Colonic mucosa (tissue), 4 donors: ENCODE measurements at places on chromosomes 7 and 10. TPM values are rescaled to one million over a fixed set of nuclear protein-coding genes. Genes with fewer than 3 reads are reported as not detected.
A peak's percentile ranks its signal among the peaks of the same experiment; 100 is the strongest.

- H3K4me3 ChIP-seq, result no peak overlapping the region
- no peaks in the 10 kb centered on the region for H3K36me3 ChIP-seq
- no peaks in the 10 kb centered on the region for H3K27me3 ChIP-seq
Measured at GRCh38 chr10:97701438-97702069, 12.0 kb upstream of the MARVELD1 start.

DNA sequence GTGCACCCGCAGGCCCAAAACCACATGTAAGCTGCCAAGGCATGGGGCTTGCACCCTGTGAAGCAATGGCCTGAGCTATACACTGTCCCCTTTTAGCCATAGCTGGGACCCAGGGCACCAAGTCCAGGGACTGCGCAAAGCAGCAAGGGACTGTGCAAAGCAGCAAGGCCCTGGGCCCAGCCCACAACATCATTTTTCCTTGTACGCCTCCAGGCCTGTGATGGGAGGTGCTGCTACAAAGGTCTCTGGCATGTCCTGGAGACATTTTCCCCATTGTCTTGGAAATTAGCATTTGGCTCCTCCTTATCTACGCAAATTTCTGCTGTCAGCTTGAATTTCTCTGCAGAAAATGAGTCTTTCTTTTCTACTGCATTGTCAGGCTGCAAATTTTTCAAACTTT, 24.8 kb downstream of the ARHGAP19 start:
- no peak overlapping the region for H3K27ac ChIP-seq
- H3K4me3 ChIP-seq, result no peak overlapping the region
- no peaks in the 10 kb centered on the region for H3K36me3 ChIP-seq
- H3K27me3 ChIP-seq, result no peaks in the 10 kb centered on the region

DNA sequence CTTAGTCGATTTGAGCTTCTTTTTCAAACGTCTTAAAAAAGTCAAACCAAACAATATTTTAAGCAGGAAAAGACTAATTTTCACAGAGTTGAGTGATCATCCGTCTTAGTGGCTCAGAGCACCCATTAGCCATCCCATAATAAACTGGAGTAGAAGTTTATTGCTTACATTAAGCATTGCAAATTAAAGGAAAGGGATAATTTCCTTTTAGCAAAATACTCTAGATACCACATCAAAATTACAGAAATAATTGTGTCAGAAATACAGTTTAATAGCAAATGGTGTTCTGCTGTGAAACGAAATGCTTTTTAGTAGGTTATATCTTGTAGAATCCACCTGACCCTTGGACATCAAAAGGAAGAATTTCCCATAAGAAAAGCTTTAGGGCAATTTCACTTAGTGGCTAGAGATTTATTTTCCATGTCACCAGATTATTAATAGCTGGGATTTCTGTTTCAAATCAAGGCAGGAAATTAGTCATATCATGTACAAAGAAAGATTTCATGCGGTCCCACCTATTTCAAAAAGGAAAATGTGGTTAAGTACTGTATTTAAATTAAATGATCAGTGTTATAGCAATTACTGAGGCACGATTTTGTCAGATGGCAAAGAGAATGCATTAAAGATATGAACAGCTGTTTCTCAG, 96.2 kb downstream of the NPTX2 start:
- no peak overlapping the region for H3K4me3 ChIP-seq
- no peaks in the 10 kb centered on the region for H3K36me3 ChIP-seq
- H3K4me1 ChIP-seq, result no peaks in the 10 kb centered on the region
- no peak overlapping the region for H3K27ac ChIP-seq

DNA sequence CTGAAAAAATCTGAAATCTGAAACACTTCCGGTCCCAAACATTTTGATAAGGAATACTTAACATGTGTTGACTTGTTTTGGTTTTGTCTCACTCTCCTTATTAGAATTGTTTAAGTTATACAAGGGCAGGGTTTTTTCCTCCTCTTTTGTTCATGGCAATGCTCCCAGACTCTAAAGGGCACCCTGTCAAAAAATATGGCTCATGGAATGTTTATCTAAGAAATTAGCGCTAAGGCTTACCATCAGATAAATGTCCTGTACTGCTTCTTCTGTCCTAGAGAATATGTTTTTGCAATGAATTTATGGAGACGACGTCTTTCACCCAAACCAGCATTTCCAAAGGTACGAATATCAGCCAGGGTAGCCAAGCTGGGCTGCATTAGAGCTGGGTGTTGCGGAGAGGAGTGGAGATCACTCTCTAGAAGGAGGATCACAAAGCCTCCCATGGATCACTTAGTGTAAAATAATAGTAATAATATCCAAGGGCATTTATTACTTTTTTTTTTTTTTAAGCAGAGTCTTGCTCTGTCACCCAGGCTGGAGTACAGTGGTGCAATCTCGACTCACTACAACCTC, 46.8 kb downstream of the ERLIN1 start:
- no peaks in the 10 kb centered on the region for H3K4me1 ChIP-seq
- no peak for DNase-seq
- no peak overlapping the region for H3K4me3 ChIP-seq
- no peak overlapping the region for H3K27ac ChIP-seq
- H3K36me3 ChIP-seq, result no peaks in the 10 kb centered on the region
- H3K27me3 ChIP-seq, result no peaks in the 10 kb centered on the region

- no peak for DNase-seq
- H3K4me1 ChIP-seq, result peaks cover 3% of the 10 kb centered on the region
- no peaks in the 10 kb centered on the region for H3K27me3 ChIP-seq
- H3K36me3 ChIP-seq, result no peaks in the 10 kb centered on the region
- H3K4me3 ChIP-seq, result no peak overlapping the region
Measured at GRCh38 chr10:97321804-97322190, 2.7 kb downstream of the FRAT1 start.

DNA sequence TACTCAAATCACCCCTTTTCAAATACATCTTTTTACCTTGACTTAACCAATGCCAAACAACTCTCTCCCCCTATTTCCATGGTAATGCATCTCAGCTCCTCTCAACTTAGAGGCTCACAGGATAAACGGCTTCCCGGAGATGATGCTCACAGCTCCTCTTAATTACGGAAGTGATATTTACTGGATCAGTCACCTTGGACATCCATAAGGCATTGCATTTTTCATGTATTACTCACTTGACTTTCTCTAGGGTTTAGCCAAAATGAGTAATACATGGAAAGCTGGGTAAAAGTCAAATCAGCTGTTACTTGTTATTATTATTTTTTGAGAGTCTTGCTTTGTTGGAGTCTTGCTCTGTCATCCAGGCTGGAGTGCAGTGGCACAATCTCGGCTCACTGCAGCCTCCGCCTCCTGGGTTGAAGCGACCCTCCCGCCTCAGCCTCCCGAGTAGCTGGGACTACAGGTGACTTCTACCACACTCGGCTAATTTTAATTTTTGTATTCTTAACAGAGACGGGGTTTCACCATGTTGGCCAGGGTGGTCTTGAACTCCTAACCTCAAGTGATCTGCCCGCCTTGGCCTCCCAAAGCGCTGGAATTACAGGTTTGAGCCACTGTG, 73.3 kb upstream of the RHEB start:
- no peak for DNase-seq
- H3K27me3 ChIP-seq, result no peaks in the 10 kb centered on the region
- H3K27ac ChIP-seq, result no peak overlapping the region
- H3K36me3 ChIP-seq, result no peaks in the 10 kb centered on the region
- H3K4me3 ChIP-seq, result no peak overlapping the region

DNA sequence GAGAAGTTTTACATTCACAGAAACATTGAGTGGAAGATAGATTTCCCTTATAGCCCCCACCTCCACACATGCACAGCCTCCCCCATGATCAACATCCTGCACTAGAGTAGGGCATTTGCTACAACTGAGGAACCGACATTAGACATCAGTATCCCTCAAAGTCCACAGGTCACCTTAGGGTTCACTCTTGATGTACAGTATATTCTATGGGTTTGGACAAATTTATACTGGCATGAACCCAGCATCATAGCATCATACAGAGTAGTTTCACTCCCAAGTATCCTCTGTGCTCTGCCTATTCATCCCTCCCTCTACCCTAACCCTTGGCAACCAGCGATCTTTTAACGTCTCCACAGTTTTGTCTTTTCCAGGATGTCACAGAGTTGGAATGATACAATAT, 64.4 kb downstream of the VSTM4 start:
- H3K4me1 ChIP-seq, result no peaks in the 10 kb centered on the region
- no peak overlapping the region for H3K4me3 ChIP-seq
- no peak overlapping the region for H3K27ac ChIP-seq
- no peak for DNase-seq
- no peaks in the 10 kb centered on the region for H3K36me3 ChIP-seq
- no peaks in the 10 kb centered on the region for H3K27me3 ChIP-seq

DNA sequence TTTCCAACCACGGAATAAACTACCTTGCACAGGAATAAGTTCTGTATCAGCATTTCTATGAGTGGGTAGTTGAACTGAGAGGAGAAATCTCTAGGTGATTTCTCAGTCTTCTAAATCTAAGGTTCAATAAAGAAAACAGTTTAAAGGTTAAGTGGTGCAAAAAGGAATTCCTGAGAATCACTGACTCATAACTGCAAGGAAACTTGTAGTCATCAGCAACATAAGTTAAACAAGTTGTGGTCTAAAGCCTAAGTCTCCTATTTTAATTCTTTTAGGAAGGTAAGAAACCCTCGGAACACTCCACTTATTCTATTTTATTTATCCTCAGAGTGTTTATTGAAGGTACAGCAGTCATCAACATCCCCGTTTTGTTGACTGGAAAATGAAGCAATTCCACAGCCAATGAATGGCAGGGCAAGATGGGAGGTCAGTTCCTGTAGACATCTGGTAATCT, 92.4 kb upstream of the PIK3CG start:
- H3K4me1 ChIP-seq, result no peaks in the 10 kb centered on the region
- peak overlapping the region; percentile 24 for H3K27ac ChIP-seq
- no peak for DNase-seq
- H3K27me3 ChIP-seq, result no peaks in the 10 kb centered on the region
- no peaks in the 10 kb centered on the region for H3K36me3 ChIP-seq
- no peak overlapping the region for H3K4me3 ChIP-seq

DNA sequence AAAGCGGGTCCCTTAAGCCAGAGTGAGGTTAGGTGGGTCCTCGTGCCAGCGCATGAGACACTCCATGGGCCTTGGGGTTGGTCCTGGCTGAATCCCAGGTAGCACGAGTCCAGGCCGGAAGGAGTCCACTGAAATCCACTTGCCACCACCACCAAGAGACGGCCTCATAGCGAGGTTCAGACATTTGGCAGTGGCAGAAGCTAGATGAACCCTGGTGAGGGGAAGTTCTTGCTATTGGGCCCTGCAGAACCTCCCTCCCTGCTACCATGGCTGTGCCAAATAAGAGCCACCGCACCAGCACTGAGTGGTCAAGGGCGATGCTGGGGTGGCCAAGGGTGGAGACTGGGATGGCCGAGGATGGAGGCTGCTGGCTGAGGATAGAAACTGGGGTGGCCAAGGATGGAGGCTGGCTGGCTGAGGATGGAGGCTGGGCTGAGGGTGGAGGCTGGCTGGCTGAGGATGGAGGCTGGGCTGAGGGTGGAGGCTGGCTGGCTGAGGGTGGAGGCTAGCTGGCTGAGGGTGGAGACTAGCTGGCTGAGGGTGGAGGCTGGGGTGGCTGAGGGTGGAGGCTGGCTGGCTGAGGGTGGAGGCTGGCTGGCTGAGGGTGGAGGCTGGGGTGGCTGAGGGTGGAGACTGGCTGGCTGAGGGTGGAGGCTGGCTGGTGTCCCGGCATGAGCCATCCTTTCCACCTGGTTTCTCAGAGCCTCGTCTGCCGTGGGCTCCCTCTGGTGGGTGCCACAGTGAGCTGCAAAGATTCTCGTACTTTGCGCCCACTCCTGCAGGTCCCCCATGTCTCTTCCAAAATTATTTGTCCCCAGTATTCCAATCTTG, 88.2 kb downstream of the ELFN1 start:
- H3K4me3 ChIP-seq, result no peak overlapping the region
- no peaks in the 10 kb centered on the region for H3K4me1 ChIP-seq
- DNase-seq, result no peak
- H3K27ac ChIP-seq, result no peak overlapping the region

- H3K27me3 ChIP-seq, result no peaks in the 10 kb centered on the region
- H3K36me3 ChIP-seq, result no peaks in the 10 kb centered on the region
- DNase-seq, result no peak
- H3K4me1 ChIP-seq, result no peaks in the 10 kb centered on the region
- H3K4me3 ChIP-seq, result no peak overlapping the region
- no peak overlapping the region for H3K27ac ChIP-seq
Measured at GRCh38 chr7:37068038-37068437, 343.7 kb upstream of the AOAH start.

DNA sequence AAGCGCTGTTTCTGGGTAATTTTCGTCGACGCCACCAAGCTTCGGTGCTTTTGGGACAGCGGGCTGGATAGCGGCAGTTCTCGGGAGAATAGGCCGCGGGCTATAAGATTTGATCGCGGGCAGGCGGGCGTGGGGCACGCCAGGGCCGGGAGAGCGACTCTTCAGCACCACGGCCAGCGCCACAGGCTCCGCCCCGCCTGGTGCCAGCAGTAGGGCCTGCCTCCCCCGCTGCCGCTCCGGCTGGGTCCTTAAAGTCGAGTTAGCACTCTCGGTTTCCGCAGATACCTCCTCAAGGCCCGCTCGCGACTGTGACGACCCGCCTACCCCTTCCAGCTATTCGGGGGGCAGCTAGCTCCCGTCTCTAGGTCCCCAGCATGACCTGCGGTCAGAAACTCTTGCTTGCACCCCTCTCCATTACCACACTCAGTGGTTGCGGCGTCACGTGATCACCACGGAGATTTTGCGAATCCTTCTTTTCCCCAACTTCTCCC, 9.4 kb downstream of the NXPH1 start:
- no peaks in the 10 kb centered on the region for H3K36me3 ChIP-seq

GRCh38 chr10:32109603-32110002, 53.4 kb upstream of the KIF5B start:
- H3K4me3 ChIP-seq, result no peak overlapping the region
- no peaks in the 10 kb centered on the region for H3K36me3 ChIP-seq
- H3K4me1 ChIP-seq, result no peaks in the 10 kb centered on the region
- H3K27me3 ChIP-seq, result no peaks in the 10 kb centered on the region

- no peaks in the 10 kb centered on the region for H3K4me1 ChIP-seq
- no peak for DNase-seq
- H3K36me3 ChIP-seq, result no peaks in the 10 kb centered on the region
- no peaks in the 10 kb centered on the region for H3K27me3 ChIP-seq
Measured at GRCh38 chr10:74437822-74438221, 286.8 kb downstream of the ADK start.

DNA sequence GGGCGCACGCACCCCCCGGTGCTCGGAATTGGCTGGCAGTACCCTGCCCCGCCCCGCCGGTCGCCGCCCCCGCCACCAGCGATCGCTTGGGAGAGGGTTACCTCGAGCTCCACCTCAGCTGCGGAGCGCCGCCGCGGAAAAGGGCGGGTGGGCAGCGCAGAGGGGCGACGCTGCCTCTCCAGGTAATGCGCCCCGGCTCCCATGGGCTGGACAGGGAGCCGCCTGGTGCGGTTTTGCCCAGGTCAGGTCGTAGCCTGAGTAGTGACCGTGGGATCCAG, 1.3 kb downstream of the PFKFB3 start:
- DNase-seq, result peak; percentile 59
- peak overlapping the region; percentile 75 for H3K4me3 ChIP-seq
- peaks cover 11% of the 10 kb centered on the region for H3K4me1 ChIP-seq
- no peaks in the 10 kb centered on the region for H3K36me3 ChIP-seq
- no peaks in the 10 kb centered on the region for H3K27me3 ChIP-seq

PLEKHS1 gene
- 13.3 TPM for total RNA-seq

KLF14 gene
- not detected for total RNA-seq

CACNB2 gene
- total RNA-seq, result 12.1 TPM

ADCYAP1R1 gene
- total RNA-seq, result 0.37 TPM

MINDY4 gene
- total RNA-seq, result 2.2 TPM

DYDC2 gene
- total RNA-seq, result not detected

MSS51 gene
- total RNA-seq, result 1.4 TPM
